Right atrium auricular region (tissue), 2 donors: ENCODE measurements at places on chromosomes 13 and 19. TPM values are rescaled to one million over a fixed set of nuclear protein-coding genes. Genes with fewer than 3 reads are reported as not detected.

GRCh38 chr13:112776971-112777370 is 87.1 kb downstream of the ATP11A start:
- peak; percentile 46 for DNase-seq

DNA sequence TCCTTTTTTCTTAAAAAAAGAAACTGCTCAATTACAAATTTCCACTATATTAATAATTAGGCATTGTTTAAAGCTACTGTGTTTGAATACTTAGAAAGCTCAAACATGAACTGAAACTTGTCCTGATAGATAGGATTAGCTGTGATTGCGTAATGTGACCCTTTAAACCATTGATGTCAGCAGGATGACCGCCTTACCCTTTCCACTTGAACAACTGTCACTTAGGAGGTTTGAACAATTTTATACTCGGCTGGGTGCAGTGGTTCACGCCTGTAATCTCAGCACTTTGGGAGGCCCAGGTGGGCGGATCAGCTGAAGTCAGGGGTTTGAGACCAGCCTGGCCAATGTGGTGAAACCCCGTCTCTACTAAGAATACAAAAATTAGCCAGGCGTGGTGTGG is 2.9 kb downstream of the LAMP1 start:
- no peak for DNase-seq

- no peak for DNase-seq
These were observed 20.8 kb upstream of the POU2F2 start for GRCh38 chr19:42152910-42153671.

The TEKTIP1 gene
- total RNA-seq = not detected
